ENCODE measurements at places on chromosomes 5 and 9.

DNA sequence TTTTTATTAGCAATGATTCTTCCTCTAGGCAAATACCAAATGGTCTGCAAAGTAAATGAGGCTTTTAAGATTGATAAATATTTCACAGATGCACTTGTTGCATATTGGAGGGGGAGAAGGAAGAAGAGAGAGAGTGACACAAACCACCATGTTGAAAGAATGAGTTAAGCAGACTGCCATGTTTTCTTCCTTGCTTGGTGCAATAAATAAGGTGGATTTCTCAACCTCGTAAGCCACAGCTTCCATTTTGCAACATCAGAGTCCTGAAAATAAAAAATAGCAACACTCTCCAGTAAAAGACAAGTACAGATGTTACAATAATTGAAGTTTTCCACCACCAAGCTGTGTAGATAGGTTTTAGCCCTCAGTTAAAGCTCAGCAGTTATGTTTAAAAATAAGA lies 202.9 kb downstream of the SGCD start:
- no peak for DNase-seq

DNA sequence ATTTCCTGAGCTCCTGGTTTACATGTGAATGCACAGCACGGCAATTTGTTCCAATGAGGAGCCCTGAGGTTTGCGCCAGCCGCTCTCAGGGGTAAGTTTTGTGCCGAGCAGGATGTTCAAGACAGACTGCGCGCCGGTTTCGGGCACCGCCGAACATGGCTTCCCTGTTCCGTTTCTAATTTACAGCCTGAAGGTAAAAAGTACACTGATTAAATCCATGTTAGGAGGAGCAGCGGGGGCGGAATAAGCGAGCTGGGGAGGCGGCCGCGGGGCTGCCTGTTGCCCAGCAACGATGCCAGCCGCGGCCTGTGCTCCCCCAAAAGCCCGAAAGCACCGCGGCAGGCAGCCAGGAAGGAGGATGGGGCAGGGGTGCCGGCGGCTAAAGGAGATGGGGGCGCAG lies 6.4 kb downstream of the SOWAHA start:
- no peak for DNase-seq

GRCh38 chr5:109275919-109276318 lies 133.9 kb downstream of the PJA2 start:
- no peak for DNase-seq

GRCh38 chr9:110148384-110148783 lies 59.6 kb downstream of the C9orf152 start:
- peak; percentile 13 for DNase-seq

GRCh38 chr5:167812871-167813270 lies 478.6 kb upstream of the WWC1 start:
- no peak for DNase-seq

GRCh38 chr9:38621434-38622287 lies 1.3 kb upstream of the ANKRD18A start:
- peak; percentile 26 for DNase-seq

Data from activated T-helper 1 cell treated with anti-CD3 and anti-CD28 coated beads, Interleukin-2, amount 50 U/mL, for 16 hours (primary cell).